ENCODE measurements at places on chromosomes 4 and X.

DNA sequence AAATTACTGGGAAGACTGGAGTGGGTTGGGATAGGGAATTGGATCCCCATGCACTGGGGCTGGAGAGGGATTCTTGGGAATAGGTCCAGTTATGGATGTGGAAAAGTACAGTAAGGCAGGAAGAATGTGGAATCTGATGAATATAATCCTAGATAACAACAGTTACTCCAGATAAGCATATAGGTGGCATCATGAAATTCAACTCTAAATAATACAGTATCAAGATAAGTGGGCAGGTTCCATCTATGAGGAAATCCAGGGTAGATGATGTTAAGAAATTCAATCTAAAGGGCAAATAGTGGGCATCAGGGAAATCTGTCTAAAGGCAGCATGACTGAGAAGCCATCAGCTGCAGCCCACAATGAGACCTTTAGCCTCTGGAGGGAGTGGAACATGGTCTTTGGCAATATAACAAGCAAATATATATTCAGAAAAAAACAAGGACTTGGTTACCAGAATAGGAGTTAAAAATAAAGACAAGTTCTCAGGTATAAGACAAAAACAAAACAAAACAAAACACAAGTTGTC lies 1.2 kb downstream of the DTHD1 start:
- DNase-seq = no peak

- peak; percentile 32 for DNase-seq
Measured at GRCh38 chrX:70134116-70134477, 850 bp downstream of the IGBP1 start.

- no peak for DNase-seq
Measured at GRCh38 chr4:48429709-48430474, 53.3 kb upstream of the SLC10A4 start.

DNA sequence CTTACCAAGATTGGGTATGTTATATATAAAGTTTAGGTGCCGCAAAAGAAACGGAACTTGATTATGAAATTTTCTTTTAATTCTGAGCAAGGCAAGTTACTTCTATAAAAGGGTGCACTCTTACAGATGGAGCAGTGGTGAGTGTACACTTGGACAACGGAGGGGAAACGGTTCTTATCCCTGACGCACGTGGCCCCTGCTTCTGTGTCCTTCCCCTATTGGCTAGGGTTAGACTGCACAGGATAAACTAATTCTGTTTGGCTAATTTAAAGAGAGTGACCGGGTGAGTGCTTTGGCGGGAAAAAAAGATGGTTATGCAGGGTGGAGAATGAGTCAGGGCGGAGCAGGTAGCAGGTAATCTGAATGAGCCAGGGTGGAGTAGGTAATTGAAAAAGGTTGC lies 149.5 kb downstream of the GC start:
- no peak for DNase-seq

GRCh38 chrX:10474913-10475568 lies 145.3 kb downstream of the MID1 start:
- DNase-seq = no peak

DNA sequence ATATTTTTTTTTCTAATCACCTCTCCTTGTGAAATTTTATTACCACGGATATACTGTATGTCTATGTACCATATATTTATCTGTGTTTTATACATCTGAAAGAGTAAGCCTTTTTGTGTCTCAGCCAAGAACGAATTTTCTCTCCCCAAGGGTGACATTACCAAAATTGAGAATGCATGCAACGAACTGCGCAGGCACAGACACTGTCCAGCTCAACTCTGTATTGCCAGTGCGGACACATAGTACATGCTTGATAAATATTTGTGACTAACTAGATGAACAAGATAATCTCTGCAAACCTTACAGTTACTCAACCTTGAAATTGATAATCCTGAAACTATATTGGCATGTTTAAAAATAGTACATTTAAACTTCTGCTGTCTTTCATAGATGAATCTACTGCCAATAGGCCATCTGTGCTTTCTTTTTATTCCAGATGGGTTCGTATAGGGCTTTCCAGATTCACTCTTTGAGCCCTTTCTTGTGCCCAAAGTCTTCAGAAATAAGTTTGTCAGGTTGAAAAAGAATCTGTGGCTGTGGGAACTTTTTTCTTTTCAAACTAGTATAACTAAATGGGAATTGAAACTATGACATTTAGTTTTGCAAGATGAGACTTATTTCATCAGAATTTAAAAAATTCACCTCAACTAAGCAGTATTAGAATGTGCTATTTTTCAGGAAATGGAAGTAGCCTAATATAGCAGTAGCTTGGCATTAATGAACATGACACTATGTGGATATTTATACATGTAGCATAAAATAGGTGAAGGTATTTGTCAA lies 38.9 kb downstream of the DTHD1 start:
- DNase-seq = no peak

DNA sequence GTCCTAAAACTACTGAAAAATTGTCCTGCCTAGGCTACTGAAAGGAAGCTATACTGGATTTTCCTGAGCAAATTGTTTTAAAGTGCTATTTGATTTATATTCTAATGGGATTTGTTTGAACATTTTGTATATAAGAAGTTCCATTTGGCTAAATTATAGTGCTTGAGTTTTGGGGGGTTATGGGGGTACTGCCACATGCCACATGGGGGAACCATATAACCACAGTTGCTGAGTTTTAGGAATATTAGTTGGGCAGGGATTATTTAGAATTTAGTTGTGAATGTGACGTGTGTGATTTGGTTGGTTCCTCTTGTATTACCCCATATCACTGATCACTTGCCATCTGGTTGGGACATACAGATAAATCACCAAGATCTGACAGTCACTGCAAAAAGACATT lies 224.5 kb upstream of the TAPT1 start:
- DNase-seq = peak; percentile 7

DNA sequence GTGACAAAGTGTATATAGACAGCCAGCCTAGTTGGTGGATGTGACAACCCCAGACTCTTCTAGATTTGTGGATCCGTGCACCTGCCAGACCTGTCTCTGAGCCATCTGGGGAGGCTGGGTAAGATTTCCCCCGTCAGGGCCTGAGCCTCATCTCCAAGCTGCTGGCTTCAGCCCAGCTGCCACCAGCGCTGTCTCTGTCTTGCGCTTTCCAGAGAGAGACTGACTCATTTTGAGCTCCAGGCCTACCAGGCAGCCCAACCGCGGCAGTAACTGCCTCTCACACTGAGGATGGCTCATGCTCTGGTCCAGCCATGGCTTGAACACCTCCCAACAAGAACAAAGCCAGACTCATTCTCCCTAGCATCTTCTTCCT lies 26.4 kb downstream of the NOP14 start:
- peak; percentile 91 for DNase-seq

GRCh38 chr4:76611616-76612207 lies 176.7 kb downstream of the SHROOM3 start:
- no peak for DNase-seq

DNA sequence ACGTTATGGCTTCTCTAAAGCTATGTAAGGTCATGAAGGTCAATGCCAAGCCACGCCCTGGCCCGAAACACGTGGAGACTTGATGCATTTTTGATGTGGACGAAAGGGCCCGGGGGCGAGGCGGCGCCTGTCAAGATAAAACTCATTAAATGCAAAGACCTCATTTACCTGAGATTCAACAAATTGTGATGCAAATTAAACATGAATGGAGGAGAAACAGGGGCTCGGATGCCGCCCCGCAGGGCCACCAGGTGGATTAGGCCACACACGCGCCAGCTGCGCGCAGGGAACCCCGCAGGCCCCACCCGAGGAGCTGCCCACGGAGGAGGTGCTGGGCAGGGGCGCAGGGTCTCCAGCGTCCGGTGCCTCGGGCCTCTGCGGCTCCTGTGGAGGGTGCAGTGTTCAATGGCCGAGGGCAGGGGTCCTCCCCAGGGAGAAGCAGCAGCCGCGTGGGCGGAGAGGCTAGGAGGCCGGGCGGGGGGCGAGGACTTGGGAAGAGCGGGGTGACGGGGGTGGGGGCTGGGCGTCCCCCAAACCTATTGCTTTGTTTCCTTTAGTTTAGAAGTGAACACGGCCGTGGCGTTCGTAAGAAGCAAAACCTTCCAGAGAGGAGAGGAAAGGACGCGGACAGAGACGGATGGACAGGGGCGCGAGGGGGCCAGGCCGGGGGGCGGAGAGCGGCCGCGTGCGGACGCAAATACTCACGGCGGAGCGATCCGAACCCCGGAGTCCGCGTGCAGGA lies 40.4 kb downstream of the CPLX1 start:
- DNase-seq = no peak

DNA sequence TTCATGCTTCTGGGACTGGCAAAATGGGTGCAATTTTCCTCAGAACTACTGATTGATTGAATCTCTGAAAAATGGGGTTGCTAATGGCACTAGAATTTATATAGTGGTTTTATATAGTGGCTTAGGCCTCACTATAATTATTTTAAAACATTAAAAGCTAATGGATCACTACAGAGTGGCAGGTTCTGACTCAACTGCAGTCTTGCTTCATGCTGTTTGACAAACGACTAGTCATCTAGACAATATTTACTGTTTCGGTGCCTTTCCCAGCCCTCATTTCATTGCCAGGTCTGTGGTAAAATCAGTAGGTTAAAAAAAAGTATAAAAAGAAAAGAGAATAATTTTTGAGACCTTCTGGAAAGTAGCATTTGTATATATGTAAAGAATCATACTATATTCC lies 352.8 kb upstream of the ATOH1 start:
- no peak for DNase-seq

DNA sequence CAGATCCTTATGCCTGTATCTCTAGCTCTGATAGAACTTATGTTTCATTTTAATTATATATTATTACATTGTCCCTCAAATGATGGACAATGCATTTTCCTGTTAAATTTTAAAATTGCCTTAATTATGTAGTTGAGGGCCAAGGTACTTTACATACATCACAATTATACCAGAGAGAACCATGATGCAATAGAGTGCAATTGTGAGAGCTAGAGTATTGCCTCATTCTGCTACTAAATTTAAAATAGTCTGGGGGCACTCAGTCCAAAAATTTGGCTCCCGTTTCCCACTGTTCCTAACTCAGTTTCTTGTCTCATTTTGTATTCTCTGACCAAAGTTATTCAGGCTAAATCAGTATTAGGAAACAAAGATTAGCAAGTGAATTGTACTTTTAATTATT lies 378.5 kb upstream of the ZFP42 start:
- no peak for DNase-seq

DNA sequence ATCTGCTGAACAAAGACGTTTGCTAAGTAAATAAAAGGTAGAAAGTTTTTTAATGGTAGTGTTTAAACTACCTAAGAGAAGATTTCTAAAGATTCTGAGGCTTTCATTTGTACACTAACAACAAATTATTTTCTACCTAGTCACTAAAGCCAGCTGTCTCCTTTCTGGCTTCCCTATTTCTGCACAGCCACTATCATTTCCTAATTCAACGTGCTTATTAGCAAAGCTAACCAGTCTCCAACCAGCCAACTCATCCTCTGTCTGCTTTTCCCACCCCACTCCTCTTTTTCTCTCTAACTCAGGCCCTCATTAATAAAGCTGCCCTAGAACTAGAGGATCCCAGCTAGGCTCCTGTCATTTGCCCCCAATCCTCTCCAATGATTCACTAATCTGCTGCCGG lies 118.2 kb downstream of the ZNF827 start:
- no peak for DNase-seq

- DNase-seq = peak; percentile 67
Measured at GRCh38 chr4:70559211-70559830, 32.7 kb upstream of the AMBN start.

DNA sequence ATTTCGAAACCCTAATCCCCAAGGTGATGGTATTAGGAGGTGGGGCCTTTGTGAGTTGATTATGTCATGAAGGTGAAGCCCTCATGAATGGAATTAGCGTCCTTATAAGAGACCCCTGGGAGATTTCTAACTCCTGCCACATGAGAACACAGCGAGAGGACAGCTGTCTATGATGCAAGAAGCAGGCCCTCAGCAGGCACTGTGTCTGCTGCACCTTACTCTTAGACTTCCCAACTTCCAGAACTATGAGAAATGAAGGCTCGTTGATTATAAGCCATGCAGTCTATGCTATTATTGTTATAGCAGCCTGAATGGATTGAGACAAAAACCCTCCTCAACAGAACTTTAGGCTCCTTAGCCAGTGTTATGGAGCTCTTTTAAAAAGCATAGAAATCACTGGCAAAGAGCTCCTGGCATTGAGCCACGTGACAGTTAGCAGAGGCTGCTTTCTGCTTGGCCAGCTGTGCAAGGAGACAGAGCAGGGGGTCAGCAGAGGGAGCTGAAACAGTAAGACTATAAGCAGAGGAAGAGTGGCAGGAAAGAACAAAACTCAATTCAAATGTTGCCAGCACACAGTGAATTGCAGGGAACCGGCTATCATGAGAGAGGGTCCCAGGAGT lies 219.2 kb upstream of the FAT1 start:
- DNase-seq = no peak

- no peak for DNase-seq
Measured at GRCh38 chr4:85555206-85555605, 80.3 kb downstream of the ARHGAP24 start.

DNA sequence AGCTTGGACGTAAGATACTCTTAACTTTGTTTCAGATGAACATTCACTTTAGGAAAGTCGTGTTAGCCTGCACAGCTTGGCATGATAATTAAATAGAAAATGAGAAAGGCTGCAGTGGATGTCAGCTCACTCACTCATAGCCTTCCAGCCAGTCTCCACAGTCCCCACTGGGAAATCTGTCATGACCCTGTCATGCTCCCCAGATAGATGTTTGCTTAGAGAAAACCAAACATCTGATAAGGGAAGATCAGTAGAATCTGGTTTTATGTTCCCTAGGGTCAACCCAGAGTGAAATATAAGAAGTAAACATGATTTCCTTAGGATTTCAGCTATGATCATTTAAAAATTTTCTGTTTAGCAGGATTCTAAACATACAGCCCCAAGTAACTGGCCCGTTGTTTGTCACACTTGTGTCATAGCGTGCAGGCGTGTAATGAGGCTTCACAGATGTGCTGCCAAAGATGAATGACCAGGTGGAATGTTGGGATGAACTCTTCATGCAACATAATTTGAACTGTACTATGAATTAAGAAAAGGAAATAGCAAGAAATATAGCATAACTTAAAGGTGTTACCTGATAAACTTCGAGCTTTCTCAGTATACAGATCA lies 180.1 kb downstream of the BANK1 start:
- DNase-seq = no peak

DNA sequence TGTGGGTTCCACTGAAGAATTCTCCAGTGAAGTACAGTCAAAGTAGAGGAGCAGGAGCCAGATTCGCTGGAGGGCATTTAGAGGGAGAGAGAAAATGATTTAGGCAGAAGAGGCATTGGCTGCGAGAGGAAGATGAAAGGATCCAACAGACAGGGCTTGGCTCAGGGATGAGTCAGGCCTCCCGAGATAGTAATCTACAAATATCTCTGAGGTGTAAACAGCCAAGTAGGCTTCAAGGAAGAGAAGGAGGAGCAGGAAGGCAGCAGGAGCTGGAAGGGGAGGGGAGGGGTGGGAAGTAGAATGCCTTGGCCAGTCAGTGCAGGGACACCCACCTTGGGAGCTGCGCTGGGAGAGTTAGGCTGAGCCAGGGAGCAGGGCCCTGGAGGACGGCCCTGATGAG lies 55.5 kb downstream of the PJA1 start:
- peak; percentile 86 for DNase-seq

GRCh38 chrX:1486749-1487361 lies 34.1 kb upstream of the ASMTL start:
- no peak for DNase-seq

Measured in ELR (cell line).